Putamen (tissue), 1 donor: ENCODE measurements at places on chromosomes 4 and X.
A peak's percentile ranks its signal among the peaks of the same experiment; 100 is the strongest.

DNA sequence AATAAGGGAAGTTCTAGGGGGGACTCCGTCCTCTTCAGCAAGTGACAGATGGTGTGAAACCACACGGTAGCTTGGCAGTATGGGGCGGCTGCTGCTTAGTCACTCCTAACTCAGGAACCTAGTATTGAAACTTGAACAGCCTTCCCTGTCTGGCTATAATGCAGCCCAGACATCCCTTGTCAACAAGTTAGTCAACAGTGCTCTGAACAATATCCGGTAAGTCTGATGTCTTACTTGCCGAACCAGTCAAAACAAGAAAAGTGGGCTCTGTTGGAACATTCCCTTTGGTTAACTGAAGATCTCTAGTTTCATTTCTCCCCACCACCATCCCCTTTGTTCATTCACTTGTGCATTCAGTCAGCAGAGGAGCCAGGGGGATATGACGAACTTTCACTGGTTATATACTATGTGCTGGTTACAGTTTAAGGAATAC, 18.7 kb upstream of the CXCL13 start:
- no peak for DNase-seq

GRCh38 chrX:55144697-55145096, 55.9 kb downstream of the PAGE2 start:
- no peak for DNase-seq

DNA sequence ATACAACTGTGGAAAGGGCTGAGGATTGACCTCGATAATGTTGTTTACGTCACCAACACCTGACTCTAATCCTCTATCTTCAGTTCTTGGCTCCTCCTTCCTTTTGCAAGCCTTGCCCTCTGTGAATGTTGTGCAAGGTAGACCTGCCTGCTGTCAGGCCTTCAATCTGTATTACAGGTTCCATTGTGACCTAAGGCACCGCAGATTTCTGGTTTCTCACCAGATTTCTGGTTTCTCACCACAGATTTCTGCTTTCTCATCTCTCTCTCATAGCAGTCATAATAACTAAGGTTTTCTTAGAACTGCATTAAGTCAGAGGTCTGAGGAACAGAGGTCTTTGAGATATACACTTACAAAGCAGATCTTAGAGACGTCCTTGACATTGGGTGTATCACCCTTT, 51.5 kb upstream of the ETNPPL start:
- DNase-seq, result no peak

- DNase-seq, result peak; percentile 49
These were observed 2.7 kb upstream of the GEMIN8 start for GRCh38 chrX:14032406-14032805.

- DNase-seq, result no peak
These were observed 126.7 kb downstream of the RBM47 start for GRCh38 chr4:40502934-40503333.

GRCh38 chr4:1715002-1715758, 3.1 kb upstream of the SLBP start:
- no peak for DNase-seq

- no peak for DNase-seq
These were observed 205.5 kb downstream of the MID1 start for GRCh38 chrX:10414862-10415261.

GRCh38 chr4:125334926-125335325, 20.2 kb downstream of the FAT4 start:
- no peak for DNase-seq

GRCh38 chr4:173526027-173526482, 4.0 kb downstream of the HAND2 start:
- DNase-seq, result no peak

GRCh38 chr4:52956691-52957090, 94.6 kb downstream of the RASL11B start:
- no peak for DNase-seq

DNA sequence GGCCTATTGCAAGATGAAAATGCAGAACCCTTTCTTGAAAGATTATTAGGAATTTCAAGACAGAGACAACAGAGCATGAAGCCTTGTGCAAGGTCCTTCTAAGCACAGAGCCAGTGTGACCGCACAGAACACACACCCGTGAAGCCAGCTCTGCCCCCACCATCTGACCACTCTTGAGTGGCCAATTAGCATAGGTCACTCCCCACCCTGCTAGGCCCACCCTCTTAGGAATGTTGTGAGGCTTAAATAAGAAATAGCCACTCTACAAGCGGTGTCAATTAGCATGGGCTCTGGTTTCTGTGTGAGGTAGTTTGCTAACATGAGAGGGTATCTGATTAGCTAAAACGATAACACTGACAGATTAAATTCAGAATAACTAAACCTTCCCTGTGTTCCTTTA, 152.9 kb downstream of the PTTG2 start:
- no peak for DNase-seq

DNA sequence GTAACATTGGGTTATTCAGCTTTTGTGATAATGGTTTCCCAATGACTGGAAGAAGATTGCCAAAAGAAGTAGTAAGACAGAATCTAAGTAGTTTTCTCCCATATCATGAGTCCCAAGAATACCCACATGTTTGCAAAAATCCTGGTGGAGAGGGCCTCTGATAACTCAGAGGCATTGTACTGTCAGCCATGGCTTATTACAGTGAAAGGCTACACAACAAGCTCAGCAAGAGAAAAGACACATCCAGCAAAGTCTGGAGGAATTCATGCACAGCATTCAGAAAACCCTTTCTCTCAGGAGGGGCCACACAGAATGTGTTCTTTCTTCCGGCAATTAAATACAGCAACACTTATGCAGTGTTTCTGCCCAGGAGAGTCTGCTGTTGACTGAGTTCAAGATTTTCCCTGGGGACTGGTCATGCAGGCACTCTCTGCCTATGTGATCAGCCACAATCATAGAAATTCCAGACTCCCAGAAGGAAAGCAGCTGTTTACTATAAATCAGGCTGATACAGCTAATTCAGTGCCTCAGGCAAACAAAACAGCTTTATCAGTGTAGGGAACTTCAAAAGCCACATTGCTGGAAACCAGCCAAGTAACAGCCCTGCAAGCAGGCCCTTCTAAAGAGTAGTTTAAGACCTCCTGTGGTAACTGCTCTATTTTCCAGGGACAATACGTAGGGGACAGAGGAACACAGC, 937.1 kb downstream of the CCSER1 start:
- no peak for DNase-seq

DNA sequence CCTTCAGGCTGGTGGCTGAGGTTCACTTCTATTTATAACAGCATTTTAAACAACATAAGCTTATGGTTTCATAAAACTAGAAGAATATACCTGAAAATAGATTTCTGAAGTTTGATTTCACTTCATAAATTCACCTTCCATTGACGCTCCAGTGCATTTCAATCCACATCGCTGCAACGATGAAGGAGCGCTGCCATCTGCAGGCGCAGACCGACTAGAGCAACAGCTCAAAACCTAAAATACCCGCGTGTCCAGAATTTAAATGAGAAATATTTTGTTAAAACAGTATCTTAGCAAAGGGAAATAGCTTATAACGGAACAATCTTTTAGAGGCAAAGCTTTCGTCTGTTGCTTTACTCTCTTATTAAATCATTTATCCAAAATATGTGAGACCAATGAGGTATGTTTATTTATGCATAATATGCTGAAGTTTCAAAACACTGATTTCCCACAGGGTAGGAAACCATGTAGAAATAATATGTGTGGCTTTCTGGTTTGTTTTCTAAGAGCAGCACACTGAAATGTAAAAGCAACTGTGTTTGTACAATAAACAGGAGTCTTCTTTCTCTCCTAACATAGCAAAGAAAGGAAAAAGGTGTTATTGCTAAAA, 816.4 kb upstream of the FRG1 start:
- peak; percentile 25 for DNase-seq

- DNase-seq, result no peak
These were observed 3.5 kb upstream of the PGRMC2 start for GRCh38 chr4:128291096-128291495.

GRCh38 chr4:60721685-60722084, 478.4 kb upstream of the ADGRL3 start:
- no peak for DNase-seq

DNA sequence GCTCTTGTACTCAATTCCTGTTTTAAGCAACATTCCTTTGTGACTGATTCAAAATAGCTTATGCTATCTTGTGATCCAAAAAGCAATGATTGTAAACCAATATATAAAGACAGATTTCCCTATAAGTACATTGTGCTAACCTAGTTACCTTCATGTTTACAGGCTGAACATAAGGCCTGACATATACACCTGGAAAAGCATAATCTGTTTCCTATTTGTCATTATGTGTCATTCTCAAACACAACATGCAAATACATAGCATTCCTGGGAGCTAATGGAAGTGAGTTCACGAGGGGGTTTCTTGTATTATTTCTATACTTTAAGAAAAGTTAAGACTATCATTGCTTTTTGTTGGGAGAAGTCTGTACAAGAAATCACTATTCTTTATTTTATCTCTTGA, 638.1 kb upstream of the AGA start:
- DNase-seq, result no peak

DNA sequence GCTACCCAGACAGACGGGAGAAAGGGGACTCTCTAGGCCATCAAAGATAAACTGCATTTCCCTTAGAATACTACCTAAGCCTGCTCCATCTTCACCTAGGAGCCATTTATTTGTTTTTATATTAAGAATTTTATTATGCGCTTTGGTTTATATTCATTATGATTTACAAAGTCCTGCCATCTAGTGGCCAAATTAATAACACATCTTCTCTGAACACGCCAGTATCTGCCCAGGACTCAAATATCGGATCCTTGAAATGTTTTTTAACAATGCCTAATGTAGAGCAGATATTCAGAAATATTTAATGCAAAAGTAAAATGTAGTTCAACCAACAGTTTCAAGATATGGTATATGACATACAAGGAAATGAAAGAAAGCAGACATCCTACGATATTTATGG, 20.8 kb upstream of the PRPS2 start:
- DNase-seq, result no peak

- no peak for DNase-seq
These were observed 71.4 kb upstream of the PJA1 start for GRCh38 chrX:69236641-69237040.

GRCh38 chrX:38138900-38139299, 81.8 kb downstream of the SRPX start:
- no peak for DNase-seq

DNA sequence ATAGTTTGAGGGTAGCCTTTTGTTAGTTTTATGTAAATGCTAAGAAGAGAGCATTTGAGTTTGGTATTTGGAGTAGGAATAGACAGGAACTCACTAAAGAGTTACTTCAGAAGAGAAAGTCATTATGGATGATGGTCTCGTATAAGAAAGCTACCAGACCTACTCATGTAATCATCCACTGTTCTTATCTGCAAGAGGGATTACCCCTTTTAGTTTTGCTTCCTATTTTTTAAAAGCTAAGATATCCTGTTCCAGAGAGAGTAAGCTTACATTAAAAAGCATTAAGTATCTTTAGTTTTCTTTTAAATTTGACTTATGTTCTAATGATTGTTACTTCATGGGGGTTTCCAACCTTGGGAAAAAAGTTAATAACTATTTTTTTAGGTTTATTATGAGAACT, 12.5 kb upstream of the ART3 start:
- DNase-seq, result no peak

DNA sequence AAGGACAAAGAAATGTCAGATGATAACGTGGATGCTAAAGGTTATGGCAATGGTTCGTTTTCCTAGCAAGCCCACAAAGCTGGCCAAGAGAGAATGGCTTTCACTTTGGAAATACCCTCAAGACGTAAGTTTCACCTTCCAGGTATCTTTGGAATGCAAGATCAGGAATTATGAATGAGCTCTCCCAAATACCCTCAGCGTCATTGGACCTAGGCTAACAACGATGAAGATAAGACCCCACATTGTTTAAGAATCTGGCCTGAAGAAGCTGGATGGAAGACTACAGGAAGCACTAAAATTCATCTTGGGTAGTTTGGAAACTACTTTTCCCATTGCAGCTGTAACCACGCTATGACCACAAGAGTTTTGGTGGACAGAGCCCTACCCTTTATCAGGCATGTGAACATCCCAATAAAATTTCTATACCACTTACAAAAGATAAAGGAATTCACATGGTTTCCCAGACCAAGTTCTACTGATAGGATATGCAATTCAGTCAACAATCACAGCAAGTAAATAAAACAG, 111.9 kb downstream of the KDR start:
- no peak for DNase-seq

- no peak for DNase-seq
These were observed 5.7 kb upstream of the FAM9C start for GRCh38 chrX:13050151-13050550.

DNA sequence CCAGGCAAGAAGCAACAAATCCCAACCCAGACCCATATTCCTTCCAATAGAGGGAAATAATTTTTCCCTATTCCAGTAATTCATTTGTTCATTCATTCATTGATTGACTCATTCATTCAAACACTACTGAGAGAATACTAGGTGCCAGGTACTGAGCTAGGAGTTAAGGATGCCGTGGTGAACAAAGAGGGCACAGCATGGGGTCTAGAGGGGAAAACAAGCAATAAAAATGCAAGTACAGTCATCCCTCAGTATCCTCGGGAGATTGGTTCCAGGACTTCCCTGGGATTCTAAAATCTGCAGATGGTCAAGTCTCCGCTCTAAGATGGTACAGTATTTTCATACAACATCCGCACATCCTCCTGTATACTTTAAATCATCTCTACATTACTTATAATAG, 18.7 kb downstream of the RASGEF1B start:
- DNase-seq, result no peak

DNA sequence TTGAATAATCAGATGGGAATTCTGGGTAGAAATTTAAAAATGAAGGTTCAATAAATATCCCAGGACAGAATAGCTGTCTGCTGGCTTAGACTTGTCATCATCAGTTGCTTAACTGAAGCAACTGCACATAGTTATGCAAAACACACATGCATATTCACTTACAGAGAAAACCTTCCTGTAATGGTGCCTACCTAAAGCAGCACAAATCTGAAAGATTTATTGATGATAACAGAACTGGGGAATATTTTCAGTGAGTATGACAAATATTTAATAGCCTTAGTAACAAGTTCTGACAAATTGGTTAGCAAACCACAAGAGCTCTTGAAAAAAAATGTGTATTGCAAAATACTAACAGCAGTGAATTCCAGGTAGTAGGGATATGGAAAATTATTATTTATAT, 606.8 kb upstream of the BOD1L1 start:
- DNase-seq, result no peak

DNA sequence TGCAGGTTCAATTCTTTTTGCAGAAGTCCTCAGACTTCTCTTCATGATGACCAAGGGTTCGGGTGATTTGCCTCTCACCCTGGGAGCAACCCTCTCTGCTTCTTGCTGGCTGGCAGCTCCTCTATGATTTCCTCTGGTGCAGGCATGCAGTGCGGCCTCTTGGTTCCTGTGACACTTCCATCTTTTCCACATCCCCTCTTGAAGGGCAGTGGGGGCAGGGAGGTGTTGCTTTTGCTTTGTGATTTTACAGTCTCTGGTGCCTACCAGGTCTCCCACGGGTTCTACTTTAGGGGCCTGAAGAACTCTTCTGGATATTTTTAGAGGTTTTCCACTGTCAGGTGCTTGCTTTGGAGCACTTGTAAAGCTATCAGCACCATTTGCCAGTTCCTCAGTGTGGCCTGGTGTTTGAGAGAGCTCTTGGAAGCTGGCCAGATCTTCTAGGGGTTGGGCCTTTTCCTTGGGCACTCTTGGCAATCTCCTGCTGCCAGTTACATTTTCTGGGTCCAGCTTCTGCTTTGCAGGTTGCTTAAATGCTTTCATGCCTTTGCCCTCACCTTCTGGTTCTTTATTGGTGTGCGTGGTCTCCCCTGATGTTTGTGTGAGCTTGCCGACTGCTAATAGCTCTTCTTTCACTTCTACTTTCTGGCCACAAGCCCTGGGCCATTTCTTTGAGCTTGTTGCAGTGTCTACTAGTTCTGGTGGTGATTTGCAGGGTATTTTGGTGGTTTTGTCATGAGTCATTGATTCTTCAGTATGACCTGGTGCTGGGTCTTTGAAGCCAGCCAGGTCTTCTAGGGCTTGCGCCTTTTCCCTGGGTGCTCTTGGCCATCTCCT, 11.5 kb upstream of the CHST7 start:
- no peak for DNase-seq
